AG09309 (cell line): ENCODE measurements at places on chromosomes 12 and 14.

GRCh38 chr12:32755051-32755653 is 545 bp downstream of the YARS2 start:
- DNase-seq, result peak; percentile 29

DNA sequence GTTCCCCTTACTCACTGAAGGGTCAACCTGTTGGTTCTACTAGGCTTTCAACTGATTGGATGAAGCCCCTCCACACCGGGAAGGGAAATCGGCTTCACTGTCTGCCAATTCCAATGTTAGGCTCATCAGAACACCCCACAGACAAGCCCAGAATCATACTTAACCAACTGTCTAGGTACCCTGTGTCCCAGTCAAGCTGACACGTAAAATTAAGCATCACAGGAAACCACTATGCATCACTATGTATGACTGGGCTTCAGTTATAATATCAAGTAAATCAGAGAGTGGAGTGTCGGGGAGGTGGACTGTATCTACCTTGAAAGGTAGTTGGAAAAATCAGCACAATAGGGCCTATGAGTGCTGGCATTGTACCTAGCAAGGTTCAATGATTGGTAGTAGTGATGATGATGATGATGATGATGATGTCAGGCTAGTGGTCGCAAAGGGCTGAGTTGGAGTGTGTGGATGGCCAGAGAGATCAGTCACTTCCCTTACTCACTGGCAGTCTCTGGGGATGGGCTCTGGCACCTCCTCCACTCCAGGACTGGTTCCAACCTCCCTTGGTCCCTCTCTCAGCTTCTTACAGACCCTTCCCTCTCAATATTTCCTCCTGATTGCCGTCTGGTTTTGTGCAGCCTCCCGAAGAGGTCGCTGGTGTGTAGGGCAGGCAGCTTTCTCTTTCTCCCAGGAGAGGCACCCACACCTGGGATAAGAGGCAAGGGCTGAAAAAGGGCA is 3.3 kb upstream of the ATG101 start:
- no peak for DNase-seq

GRCh38 chr12:93776581-93777018 is 99.4 kb downstream of the CRADD start:
- DNase-seq, result peak; percentile 95

GRCh38 chr14:92499234-92499633 is 14.3 kb upstream of the RIN3 start:
- no peak for DNase-seq

DNA sequence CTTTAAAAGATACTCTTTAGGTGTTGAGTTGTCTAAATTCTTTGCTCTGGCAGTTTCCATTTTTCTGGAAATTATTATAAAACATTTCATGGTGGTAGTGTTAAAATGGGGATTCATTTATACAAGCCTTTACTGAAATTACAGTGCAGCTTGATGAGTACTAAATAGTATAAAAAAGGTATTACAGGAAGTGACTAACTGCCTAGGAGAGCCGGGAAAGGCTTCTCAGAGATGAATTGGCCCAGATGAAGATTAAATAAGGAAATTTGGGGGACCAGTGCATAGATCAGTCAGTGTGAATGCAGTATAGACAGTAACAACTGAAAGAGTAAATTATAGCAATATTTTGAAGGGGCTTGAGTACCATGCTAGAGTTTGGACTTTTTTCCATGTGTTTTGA is 7.5 kb downstream of the PSMA6 start:
- DNase-seq, result no peak

- no peak for DNase-seq
These were observed 341.9 kb downstream of the GXYLT1 start for GRCh38 chr12:41802803-41803202.

GRCh38 chr12:89225401-89225800 is 126.9 kb downstream of the DUSP6 start:
- no peak for DNase-seq

- no peak for DNase-seq
These were observed 24.5 kb downstream of the PDZRN4 start for GRCh38 chr12:41212625-41213024.

DNA sequence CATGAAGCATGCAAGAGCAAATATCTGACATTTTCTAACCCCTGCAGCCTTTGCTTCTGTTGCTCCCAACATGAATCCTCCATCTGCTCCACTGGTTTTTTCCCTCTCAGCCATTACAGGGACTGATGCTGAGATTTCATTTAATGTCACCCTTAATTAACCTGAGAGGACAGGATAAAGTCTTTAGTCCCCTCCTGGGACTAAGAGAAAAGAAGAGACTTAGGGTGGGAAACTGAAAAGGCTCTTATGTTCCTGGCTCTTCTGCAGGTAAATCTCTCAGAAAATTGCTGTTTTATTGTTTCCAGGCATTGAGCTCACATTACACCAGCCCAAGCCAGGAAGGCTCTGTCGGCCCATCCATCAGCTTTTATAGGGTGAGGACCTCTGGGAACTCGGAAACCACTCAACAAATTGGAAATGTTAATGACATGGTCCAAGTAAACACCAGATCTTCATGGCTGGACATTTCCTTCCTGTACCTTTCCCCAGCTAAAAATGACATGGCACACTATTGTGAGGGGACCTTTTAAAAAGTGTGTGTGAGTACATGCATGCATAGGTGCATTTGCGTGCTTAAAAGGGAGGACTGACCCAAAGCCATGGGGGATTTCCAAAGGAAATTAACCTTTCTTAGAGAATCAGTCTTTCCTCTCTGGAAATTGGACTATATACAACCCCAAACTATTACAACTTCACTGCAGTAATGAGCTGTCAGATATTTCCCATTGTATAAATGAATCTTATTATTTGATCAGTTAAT is 408.1 kb upstream of the TMTC1 start:
- no peak for DNase-seq

GRCh38 chr12:53380794-53381730 is 1.1 kb downstream of the SP1 start:
- no peak for DNase-seq

- DNase-seq, result no peak
These were observed 781.5 kb downstream of the SLC6A15 start for GRCh38 chr12:84131076-84131475.

- DNase-seq, result no peak
These were observed 59.4 kb downstream of the TTC9 start for GRCh38 chr14:70700955-70701585.

DNA sequence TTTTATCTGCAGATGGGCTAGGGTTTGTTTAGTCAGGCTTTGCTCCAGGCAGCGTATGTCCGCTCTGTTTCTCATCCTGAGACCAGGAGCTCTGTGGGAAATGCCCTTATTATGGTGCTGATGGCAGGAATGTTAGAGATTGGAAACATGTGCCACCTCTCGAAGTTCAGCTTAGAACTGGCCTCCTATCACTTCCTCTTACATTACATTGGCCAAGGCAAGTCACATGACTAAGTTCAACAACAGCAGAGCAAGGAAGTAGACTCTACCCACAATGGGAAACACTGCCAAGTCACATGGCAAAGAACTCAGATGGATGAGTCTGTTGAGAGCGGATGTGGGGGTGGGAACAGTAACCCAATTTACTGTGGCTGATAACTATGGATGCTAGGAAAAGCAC is 161.9 kb upstream of the WSCD2 start:
- DNase-seq, result no peak

- DNase-seq, result no peak
These were observed 88.8 kb downstream of the CCDC60 start for GRCh38 chr12:119423285-119423684.

DNA sequence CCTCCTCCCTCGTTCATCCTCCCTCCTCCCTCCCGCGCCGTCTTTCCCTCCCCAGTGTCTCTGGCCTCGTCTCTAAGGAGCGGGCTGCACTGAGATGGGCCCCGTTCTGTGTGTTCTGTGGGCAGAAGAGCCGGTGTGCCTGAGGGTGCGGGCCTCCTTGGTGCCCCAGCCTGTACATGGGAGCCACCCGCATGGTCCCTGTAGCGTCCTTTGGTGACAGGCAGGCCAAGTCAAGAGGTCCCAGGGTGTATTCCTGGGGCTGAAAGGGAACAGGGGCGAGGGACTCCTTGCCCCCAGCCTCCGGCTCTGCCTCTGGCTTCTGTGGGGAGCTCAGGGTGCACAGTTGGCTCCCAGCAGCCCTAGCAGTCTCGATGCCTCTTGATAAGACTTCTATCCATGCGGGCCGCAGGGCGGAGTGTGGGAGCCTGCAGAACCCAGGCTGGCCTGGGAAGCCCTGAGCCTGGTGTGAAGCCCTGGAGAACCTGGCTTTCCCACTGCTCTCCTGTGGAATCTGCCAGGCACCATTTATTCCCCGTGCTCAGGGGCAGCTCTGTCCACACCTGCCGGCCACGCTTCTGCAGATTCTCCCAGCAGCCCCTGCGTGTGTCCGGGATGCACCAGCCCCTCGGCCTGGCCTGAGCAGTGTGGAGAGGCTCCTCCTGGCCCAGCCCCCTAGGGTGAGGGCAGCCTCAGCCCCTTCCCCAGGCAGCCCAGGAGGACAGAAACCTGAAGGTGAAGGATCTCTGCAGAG is 181.3 kb downstream of the KIF26A start:
- no peak for DNase-seq

- DNase-seq, result no peak
These were observed 258.9 kb downstream of the DPF3 start for GRCh38 chr14:72634691-72635616.

GRCh38 chr12:32494656-32495055 is 95.3 kb downstream of the FGD4 start:
- no peak for DNase-seq

GRCh38 chr12:42812871-42813270 is 223.3 kb upstream of the PRICKLE1 start:
- no peak for DNase-seq

DNA sequence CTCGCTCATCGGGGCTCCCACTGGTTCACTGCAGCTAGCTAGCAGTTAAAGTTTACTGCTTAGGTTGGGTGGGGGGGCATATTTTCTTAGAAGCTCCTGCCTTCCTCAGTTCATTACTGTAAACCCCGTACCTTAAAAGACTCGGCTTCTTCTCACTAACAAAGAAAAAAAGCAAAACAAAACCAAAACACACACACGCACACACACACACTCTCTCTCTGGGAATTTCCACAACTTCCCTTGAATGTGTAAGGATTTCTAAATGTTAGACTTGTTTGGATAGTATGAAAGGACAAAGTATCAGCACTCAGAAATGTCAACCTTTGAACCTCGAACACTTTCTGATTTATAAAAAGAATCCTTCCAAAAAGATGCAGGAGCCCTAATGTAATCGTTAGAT is 927 bp downstream of the PTHLH start:
- DNase-seq, result no peak

DNA sequence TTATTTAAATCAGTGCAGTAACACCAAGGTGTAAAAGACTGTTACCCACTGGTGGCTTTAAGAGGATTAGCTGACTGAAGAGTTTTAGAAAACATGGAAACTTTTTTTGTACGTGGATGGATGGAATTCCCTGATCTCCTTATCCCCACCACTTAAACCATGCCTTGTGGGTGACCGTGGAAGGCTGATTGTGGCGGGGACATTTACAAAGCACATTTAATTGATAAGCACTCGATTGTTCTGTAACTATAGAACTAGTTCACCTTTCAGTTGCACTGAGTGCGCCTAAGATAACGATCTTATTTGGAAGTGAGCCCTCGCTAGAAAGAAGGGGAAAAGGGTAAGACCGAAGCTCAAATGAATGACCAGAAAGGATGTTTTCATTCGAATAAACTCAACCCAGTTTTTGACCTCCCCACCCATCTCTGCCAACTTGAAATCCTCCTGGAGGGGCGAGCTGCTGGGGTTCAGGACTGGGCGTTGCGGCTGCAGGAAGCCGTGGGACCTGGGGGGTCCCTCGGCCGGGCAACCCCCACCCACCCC is 688 bp upstream of the RASSF3 start:
- no peak for DNase-seq

DNA sequence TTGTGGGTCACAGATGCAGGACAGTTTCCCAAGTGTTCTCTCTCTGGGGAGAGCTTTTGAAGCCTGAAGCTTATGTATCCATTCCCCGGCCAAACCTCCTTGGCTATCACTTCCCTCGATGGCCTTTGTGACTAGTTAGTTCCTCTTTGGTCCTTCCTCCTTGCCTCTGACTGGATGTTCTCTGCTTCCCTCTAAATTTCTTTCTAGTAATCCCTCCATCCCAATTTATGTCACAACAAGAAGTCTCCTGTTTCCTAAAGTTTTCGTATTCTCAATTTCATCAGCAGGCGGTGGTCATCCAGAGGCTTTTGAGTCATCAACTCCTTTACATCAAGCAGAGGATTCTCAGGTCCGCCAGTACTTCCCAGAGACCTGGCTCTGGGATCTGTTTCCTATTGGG is 27.5 kb downstream of the A2ML1 start:
- DNase-seq, result no peak

GRCh38 chr12:67469666-67470065 is 178.9 kb upstream of the DYRK2 start:
- DNase-seq, result no peak

GRCh38 chr14:23929136-23929535 is 24.4 kb upstream of the DHRS4 start:
- no peak for DNase-seq

DNA sequence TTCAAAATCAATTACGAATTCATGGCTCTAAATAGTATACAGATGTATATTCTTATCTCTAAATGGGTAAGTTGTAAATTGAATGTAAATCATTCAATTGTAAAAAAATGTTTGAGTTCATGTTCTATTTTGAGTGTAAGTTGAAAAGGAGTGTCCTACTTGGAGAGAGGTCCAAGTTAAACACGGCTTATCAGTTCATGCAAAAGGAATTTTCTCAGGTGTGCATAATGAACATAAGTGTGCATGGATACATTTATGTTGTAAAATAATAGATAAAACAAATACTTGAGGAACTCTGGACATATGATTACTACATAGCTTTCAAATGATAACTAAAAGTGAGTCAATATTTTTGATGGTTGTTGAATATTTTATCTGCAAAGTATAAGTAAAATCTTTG is 79.5 kb downstream of the PPFIA2 start:
- DNase-seq, result no peak

DNA sequence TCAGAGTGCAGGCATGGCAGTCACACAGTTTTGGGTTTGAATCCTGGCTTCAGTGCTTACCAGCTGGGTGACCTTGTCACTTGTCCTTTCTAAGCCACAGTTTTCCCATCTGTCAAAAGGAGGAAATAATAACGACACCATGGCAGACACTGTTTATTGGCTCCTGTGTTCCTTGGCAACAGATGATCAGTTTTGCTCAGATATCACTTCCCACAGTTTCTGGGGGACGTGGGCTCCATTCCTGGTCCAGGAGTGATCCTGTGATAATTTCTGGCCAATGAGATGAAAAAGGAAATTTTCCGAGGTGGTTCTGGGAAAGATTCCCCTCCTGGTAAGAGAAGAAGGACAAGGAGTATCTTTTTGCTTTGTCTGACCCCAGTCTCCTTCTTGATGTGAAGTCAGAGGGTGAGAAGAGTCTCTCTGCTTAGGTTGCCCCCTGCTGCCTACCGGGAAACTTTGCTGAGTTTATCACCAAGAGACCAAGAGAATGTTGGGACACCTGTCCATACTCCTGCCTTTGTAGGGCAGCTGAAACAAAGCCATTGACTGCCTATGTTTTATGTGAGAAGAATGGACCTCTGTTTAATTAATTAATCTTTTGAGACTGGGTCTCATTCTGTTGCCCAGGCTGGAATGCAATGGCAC is 178.9 kb upstream of the NRXN3 start:
- no peak for DNase-seq
